ENCODE measurements at places on chromosomes 12 and 14. TPM values are rescaled to one million over a fixed set of nuclear protein-coding genes. Genes with fewer than 3 reads are reported as not detected.
A peak's percentile ranks its signal among the peaks of the same experiment; 100 is the strongest.

DNA sequence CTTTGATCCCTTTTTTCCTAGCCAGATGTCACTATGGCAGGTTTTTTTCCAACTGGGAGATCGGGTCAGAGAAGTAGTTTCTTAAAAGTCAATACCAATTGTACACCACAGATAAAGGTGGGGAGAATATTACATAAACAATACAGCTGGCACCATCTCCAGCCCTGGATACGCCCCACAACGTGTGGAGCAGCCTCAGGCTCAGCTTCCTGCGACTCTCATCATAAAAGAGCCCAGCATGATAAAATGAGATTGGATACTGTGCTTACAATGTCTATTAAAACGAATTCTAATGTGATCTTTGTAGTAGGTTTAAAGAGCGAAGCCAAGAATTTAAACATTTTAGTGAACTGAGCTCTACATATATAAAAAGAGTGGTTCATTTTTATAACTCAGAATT, 21.5 kb downstream of the EFCAB11 start:
- no peak for DNase-seq
- H3K4me3 ChIP-seq, result no peak overlapping the region
- no peaks in the 10 kb centered on the region for H3K4me1 ChIP-seq
- H3K27ac ChIP-seq, result no peak overlapping the region

- H3K36me3 ChIP-seq, result no peaks in the 10 kb centered on the region
- peaks cover 11% of the 10 kb centered on the region for H3K4me1 ChIP-seq
- H3K4me3 ChIP-seq, result peak overlapping the region; percentile 89
- H3K27me3 ChIP-seq, result no peaks in the 10 kb centered on the region
- H3K27ac ChIP-seq, result no peak overlapping the region
Observed at GRCh38 chr12:96033549-96034389, 1.6 kb downstream of the LTA4H start.

DNA sequence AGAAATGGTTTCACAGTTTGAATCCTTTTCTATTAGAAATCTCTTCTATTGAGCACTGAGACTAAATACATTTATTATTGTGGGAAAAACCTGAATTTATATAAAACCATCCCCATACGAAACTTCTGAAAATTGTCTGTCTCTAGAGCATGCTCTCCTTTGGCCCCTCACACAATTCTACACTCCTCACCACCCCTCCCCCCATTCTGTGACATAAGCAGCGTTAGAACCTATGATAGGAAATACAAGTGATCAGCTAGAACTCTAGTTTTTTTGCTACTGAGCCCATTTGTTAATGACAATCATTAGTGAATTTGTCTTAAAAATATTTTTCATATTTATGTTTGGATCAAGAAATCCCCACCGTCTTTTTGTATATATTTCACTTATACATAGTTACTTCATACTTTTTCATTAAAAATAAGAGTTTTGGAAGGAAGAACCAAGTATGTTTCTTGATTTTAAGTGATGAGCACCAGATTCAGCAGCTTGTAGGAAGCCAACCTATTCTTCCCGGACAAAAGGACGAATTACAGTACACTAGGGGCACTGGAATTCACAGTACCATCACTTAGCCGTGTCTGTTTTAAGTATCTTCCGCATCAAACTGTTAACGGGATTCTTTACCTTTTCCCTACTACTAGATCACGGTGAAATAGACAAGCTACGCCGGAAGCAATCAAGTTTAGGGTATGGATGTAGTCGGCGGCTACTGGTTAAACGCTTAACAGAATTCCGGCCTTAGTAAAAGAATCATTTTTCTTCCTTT, 724 bp downstream of the GTSF1 start:
- H3K36me3 ChIP-seq, result no peaks in the 10 kb centered on the region
- no peak overlapping the region for H3K4me3 ChIP-seq
- no peak for DNase-seq
- H3K27ac ChIP-seq, result no peak overlapping the region
- no peaks in the 10 kb centered on the region for H3K4me1 ChIP-seq

GRCh38 chr12:112322882-112323547, 59.2 kb downstream of the HECTD4 start:
- no peak overlapping the region for H3K4me3 ChIP-seq
- H3K4me1 ChIP-seq, result no peaks in the 10 kb centered on the region
- H3K36me3 ChIP-seq, result no peaks in the 10 kb centered on the region
- DNase-seq, result no peak
- no peak overlapping the region for H3K27ac ChIP-seq
- no peaks in the 10 kb centered on the region for H3K27me3 ChIP-seq

DNA sequence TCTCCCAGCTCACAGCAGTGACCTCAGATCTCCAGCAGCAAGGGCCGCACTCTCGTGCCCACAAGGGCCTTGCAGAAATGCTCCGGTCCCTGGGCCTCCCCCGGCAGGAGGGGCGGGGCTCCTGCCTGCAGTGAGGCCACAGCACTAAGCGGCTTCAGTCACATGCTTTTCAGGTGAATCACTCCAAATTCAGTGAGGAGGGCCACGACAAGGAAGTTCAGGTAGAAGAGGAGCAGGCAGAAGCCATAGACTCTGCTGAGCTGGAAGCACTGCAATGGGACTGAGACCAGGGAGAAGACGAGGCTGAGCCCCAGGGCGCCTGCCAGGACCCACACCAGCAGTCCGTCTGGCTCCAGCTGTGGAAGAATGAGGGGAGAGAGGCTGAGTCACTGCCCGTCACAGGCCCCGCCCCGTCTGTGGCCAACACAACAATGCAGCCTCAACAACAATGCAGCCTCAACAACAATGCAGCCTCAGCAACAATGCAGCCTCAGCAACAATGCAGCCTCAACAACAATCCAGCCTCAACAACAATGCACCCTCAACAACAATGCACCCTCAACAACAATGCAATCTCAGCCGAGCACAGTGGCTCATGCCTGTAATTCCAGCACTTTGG, 35.2 kb downstream of the SLC8B1 start:
- peaks cover 6% of the 10 kb centered on the region for H3K36me3 ChIP-seq
- no peak overlapping the region for H3K4me3 ChIP-seq
- peak overlapping the region; percentile 8 for H3K27ac ChIP-seq
- DNase-seq, result peak; percentile 33
- H3K4me1 ChIP-seq, result no peaks in the 10 kb centered on the region
- no peaks in the 10 kb centered on the region for H3K27me3 ChIP-seq

DNA sequence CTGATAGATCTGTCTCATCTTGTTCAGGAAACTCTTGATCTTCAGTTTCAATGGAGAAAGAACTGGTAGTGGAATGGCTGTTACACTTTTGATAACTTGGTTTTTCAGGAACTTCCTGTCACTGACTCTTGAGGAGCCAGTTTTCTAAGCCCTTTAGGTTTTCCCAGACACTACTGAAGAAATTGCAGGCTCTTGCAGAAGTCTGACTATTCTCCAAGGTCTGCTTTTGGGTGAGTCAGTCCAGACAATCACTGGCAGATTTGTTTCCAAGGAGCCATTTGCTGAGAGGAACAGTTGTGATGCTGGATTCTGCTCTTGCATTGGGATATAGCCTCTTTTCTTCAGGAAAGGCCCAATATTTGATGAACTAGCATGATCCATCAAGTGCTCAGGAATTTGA, 468.0 kb downstream of the FUT8 start:
- H3K36me3 ChIP-seq, result no peaks in the 10 kb centered on the region
- H3K27me3 ChIP-seq, result no peaks in the 10 kb centered on the region
- H3K4me1 ChIP-seq, result no peaks in the 10 kb centered on the region

DNA sequence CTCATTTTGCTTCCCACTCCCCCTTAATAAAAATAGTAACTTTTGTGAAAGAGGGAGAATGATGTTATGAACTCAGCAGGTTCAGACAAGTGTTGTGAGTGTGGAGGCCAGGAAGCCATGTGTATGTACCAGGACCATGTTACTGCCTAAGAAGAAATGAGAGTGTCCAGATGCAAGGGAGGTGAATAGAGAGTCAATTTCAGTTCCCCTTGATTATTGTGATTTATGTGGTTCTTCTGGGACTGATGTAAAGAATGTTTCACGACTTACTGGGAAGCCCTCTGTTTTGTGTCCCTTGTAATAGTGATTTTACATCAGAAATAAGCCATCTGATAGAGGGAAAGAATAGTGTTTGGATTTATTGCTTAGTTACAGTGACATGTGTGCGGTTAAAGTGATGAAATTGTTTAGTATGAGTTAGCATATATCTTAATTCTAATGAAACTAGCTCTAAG, 32.5 kb downstream of the FBXO34 start:
- no peak overlapping the region for H3K4me3 ChIP-seq
- H3K36me3 ChIP-seq, result no peaks in the 10 kb centered on the region
- no peaks in the 10 kb centered on the region for H3K27me3 ChIP-seq
- DNase-seq, result no peak

DNA sequence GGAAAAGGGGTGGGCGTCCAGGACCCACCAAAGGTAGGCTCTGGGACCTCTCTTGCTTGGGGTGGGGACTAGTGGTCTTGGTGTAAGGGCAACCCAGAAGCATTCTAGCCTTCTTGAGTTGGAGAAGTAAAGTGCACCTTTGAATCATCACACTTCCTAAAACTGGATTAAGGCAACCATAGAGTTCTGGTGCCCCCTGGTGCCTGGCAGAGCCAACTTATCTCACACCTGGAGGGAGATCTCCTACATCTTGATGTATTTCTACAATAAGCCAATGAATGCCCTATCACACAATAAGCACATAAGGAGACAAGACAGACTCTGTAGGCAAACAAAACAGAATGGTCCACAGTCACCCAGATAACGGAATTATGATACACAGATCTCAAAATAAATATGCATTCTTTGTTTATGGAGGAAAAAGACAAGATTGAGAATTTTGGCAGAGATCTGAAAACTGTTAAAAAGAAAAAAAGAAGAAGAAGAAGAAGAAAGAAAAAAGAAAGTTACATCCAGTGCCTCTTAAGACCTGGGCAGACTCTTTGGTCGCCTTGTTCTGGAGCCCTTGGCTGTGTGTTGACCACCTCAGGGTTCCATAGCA, 95.9 kb upstream of the PPP2R5C start:
- DNase-seq, result peak; percentile 46
- no peak overlapping the region for H3K27ac ChIP-seq
- no peaks in the 10 kb centered on the region for H3K27me3 ChIP-seq
- no peaks in the 10 kb centered on the region for H3K4me1 ChIP-seq

- no peak overlapping the region for H3K27ac ChIP-seq
- H3K36me3 ChIP-seq, result no peaks in the 10 kb centered on the region
- no peak overlapping the region for H3K4me3 ChIP-seq
Observed at GRCh38 chr14:65461730-65462129, 49.2 kb downstream of the FUT8 start.

DNA sequence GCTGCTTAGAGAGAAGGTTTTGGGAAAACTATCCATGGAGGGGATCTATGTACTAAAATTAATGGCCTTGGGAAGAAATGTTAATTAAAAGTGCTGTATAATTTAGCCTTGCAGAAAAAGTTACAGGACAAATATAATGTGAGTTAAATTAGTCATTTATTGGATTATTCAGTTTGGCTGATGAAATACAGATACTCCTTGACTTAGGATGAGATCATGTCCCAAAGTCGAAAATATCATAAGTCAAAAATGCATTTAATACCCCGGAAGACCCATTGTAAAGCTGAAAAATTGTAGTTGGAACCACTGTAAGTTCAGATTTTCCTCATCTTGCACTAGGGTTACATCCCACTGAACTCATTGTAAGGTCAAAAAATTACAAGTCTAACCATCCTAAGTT, 9.7 kb downstream of the RTRAF start:
- H3K4me1 ChIP-seq, result no peaks in the 10 kb centered on the region
- no peak overlapping the region for H3K27ac ChIP-seq
- no peaks in the 10 kb centered on the region for H3K36me3 ChIP-seq
- no peak for DNase-seq

DNA sequence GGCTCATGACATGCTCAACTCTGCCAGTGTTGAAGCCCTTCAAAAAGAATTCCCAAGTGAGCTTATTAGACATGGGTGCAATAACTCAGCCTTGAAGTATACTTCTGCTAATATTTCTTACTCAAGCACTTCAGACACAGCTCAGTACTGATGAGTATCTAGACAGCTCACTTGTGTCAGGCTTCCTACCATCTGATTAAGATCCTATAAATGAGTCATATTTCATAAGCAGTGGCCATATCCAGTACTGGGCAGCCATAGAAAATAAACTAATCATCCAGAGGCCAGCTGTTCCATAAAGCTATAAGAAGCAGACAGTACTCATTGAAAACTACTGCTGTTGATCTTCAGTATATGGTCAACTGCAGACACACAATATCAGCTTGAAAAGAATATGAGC, 12.9 kb downstream of the FSCB start:
- H3K36me3 ChIP-seq, result no peaks in the 10 kb centered on the region
- no peak overlapping the region for H3K4me3 ChIP-seq
- no peaks in the 10 kb centered on the region for H3K4me1 ChIP-seq
- H3K27ac ChIP-seq, result no peak overlapping the region
- DNase-seq, result no peak

- DNase-seq, result peak; percentile 31
- H3K36me3 ChIP-seq, result no peaks in the 10 kb centered on the region
- H3K4me3 ChIP-seq, result no peak overlapping the region
- H3K4me1 ChIP-seq, result no peaks in the 10 kb centered on the region
Observed at GRCh38 chr12:79373896-79374499, 316.8 kb downstream of the PAWR start.

GRCh38 chr14:34714320-34715126, at the start of gene CFL2:
Gene CFL2, minus strand, starts transcription at chr14:34714593. Its CDS starts 53 bp downstream, at chr14:34714540.
- H3K4me1 ChIP-seq, result no peaks in the 10 kb centered on the region
- peak within 1 kb of the TSS; percentile 85 for H3K4me3 ChIP-seq
- H3K27me3 ChIP-seq, result no peaks in the 10 kb centered on the region
- H3K27ac ChIP-seq, result peak within 1 kb of the TSS; percentile 81
- peak; percentile 79 for DNase-seq
- H3K36me3 ChIP-seq, result no peaks in the 10 kb centered on the region

Gene WNT1
- total RNA-seq, result not detected

Gene CLEC4C
- not detected for total RNA-seq
